Osteocyte (in vitro differentiated cells): ENCODE measurements at places on chromosomes 11 and 22. TPM values are rescaled to one million over a fixed set of nuclear protein-coding genes. Genes with fewer than 3 reads are reported as not detected.

GRCh38 chr11:288478-289397 lies at the start of gene PGGHG:
PGGHG (plus strand) TSS chr11:289126; CDS start chr11:289817, 691 bp downstream.
- DNase-seq, result no peak

DNA sequence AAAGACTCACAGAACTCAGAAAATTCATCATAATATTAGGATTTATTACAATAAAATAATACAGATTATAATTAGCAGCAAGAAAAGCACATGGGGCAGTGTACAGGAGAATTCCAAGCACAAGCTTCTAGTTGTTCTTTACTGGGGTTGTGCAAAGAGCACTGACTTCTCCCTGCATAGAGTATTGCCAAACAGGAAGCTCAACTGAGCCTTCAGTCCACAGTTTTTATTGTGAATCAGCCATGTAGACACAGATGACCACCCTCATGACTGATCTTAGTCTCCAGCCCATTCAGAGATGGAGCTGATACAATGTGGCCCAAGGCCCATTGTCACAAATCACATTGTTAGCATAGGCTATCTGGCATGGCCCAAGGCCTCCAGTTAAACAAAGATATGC lies 798.9 kb downstream of the KCNA4 start:
- DNase-seq, result no peak

- DNase-seq, result no peak
Measured at GRCh38 chr11:61609000-61609979, 28.4 kb upstream of the SYT7 start.

GRCh38 chr11:27861706-27862430 lies 161.6 kb upstream of the BDNF start:
- no peak for DNase-seq

DNA sequence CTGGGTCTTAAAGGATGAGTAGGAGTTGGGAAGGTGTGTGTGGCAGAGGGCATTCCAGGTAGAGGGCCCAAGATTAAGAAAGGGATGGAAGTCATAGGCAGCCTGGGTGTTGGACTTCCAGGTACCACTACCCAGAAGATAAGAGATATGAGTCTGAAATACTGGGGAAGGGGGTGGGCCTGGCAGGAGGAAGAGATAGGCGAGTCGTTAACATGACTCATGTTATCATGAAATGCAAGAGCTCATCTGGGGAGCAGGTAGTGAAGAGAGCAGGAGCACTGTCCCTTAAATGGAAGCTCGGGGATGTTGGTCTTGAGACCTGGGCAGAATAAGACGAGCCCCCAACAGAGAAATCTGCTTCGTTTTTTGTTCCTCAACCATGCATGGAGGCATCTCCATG lies 10.2 kb downstream of the ZC3H7B start:
- no peak for DNase-seq

DNA sequence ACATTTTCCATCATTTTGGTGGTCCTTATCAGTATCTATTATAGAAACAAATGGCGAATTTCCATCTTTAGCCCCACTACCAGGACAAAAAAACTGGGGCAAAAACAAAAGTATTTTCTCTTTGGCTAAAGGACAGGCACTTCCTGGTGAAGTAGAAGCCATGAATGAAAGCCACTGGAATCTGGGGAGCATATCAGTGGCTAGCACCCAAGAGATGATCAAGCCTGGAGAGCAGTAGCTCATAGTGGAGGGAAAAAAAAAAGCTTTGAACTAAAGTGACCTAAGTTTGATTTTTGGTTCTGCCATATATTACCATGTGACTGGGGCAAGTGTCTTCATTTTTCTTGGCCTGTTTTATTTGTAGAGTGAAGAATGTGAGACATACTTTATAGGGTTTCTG lies 272.3 kb downstream of the GUCY1A2 start:
- DNase-seq, result no peak

DNA sequence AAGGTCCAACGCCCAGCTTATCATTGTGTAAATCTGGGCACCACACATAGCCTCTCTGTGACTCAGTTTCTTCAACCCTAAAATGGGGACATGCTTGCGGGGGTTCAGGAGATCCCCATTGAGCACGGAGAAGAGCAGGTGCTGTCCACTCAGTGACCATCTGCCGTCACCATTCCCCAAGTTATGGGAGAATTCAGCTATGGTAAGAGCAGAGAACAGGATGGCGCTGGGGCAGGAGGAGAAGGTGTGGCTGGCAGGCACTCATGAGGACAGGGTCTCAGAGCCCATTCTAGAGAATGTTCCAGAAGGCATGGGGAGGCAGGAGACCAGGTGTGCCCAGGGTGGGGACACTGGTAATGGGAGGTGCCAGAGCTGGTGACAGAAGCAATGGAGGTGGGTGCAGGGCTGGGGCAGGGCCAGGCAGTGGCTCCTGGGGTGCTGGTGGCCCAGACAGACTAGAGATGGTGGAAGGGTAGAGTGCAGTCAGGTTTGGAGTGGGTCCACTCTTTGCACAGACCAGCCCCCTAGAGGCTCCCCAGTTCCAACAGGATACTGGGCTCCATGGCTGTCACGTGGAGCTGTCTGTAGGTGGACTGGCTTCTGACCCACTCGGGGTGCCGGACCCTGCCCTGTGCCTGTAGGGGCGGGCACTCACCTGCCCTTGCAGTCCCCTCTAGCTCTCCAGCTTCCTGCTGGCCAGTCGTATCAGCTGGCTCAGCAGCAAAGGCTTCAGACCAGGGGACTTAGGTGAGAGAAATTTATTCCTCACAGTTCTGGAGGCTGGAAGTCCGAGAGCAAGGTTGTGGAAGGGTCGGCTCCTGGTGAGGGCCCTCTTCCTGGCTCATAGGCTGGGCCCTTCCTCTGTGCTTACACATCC lies 84.7 kb downstream of the CDKN1C start:
- DNase-seq, result peak; percentile 76

GRCh38 chr11:36702330-36703054 lies 104.5 kb upstream of the RAG2 start:
- no peak for DNase-seq

DNA sequence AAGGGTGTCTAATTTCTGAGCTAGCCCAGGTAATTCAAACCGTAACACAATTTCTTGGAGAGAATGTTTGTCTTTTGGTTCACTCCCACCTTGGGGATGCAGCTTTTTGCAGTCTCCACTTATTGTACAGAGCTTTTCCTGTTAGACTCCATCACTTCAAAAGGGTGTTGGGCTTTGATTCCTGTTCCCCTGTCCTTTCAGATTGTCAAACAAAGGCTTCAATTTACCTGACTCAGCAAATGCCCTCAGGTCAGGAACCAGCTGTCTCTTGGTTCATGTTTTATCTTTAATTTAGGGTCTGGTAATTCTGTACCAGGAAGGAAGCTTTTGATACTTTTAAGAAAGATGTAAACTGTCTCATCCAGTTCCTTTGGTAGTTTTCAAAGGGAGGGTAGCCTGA lies 880.6 kb downstream of the NTM start:
- no peak for DNase-seq

GRCh38 chr11:34566208-34566551 lies 52.6 kb upstream of the ELF5 start:
- no peak for DNase-seq

- DNase-seq, result no peak
Measured at GRCh38 chr11:680970-681369, 14.1 kb downstream of the DEAF1 start.

GRCh38 chr22:20573176-20573832 lies 65.9 kb downstream of the MED15 start:
- DNase-seq, result no peak

DNA sequence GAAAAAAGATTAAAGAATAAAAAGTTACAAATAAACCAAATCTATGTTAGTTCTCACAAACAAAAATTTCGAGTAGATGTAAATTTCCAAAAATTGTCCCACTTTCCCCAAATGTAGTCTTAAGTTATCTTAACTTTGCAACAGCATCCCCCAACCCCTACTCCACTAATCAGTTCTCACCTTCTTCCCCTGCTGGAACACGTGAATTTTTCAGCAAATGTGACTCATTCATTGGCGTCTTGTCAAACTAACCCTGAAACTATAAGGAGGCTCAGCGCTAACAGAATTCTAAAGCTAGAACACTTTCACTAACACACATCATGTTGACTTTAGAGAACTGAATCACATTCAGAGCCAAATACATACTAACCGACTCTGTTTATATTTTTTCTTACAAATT lies 46.1 kb downstream of the PHF21A start:
- DNase-seq, result no peak

DNA sequence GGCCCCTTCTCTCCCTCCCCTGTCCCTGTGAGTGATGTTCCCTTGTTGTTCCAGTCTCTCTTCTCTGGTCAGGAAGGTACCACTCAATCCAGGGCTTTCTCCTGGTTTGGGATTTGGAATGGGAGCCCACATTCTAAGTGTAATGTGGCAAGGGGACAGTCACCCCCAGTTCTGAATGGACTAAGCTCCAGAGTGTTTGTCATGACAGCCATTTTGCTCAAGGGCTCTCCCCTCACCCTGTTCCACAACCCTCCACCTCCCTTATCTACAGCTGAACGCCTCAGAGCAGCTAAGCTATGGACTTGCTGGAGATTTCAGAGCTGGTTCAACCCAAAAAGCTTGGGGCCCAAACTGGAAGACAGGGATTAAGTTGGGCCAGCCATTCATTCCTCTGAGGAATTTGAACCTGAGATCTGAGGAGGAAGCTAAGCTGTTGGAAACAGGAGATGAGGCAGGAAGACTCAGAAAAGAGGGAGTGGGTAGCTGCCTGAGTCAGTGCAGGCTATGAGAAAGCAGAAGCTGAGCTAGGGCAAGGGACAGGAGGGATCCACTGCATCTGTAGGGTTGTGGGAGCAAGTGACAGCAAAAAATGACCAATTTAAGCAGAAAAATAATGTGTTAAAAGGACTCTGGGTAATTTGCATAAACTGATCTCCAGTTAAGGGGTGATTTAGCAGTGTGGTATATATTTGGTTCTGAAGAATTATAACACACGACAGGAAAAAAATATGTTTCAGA lies 22.9 kb upstream of the FCHSD2 start:
- DNase-seq, result no peak

- DNase-seq, result peak; percentile 95
Measured at GRCh38 chr11:65524741-65525545, at the start of gene SCYL1. SCYL1 (plus strand) TSS chr11:65525083; CDS start chr11:65525154, 71 bp downstream.

Gene TYR
- not detected in 2 replicates for total RNA-seq

Gene GVQW3
- 3.8 and 4.2 TPM in 2 replicates for total RNA-seq

Gene CRKL
- 56.0 and 58.8 TPM in 2 replicates for total RNA-seq

Gene RGL4
- not detected in 2 replicates for total RNA-seq

Gene NPTXR
- 4.7 and 4.8 TPM in 2 replicates for total RNA-seq

Gene CHEK1
- 17.5 and 23.1 TPM in 2 replicates for total RNA-seq

Gene EXPH5
- 0.59 and 1.5 TPM in 2 replicates for total RNA-seq
